ENCODE measurements at places on chromosomes 13 and 19.

GRCh38 chr13:48559638-48560320, 26.9 kb upstream of the RCBTB2 start:
- DNase-seq = no peak

- DNase-seq = no peak
Measured at GRCh38 chr13:54859827-54860226, 1831.2 kb downstream of the OLFM4 start.

DNA sequence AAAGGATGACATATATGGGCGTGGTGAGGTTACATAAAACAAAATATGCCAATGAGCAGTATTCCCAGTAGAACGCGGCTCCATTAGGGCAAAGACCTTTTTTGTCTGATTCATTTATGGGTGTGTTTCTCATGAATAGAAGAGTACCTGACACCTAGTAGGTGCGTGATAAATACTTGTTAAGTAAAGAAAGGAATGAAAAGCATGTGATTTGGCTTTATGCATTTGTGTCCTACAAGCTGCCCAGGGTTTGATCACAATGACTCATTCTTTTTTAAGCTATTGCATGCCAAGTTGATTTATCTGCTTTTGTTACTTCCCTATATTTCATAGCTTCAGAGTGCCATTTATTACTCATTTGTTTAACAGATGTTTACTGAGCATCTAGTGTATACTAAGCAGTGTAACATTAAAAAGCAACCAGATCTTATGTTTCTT, 19.1 kb upstream of the KCTD4 start:
- DNase-seq = no peak

GRCh38 chr13:62710787-62711186, 1295.1 kb upstream of the PCDH20 start:
- no peak for DNase-seq

DNA sequence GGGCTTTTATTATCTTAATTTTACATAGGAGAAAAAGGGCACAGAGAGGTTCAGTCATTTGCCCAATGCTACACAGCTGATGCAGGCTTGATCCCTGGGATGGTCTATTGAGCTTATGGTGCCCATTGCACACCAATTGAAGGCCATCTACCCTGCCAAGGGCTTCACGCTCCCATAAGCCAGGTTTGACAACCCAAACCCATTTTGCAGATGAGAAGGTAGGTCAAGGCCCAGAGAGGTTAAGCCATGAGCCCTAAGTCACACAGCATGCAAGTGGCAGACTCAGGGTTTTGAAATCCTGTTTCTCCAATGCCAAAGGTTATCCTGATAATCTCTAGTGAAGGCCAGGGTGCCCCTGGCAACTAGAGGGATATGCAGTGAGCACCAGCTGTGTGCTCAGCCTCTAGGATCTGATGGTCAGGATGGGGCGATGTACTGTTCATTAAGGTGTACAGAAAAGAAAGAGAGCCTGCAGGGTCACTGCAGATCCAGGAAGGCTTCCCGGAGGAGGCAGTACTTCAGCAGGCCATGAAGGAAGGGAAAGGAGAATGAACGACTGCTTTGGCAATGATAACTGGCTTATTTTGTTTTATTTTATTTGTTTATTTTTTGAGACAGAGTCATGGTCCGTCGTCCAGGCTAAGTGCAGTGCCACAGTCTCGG, 8.1 kb downstream of the CREB3L3 start:
- DNase-seq = no peak

- no peak for DNase-seq
Measured at GRCh38 chr19:51257471-51257870, 6.6 kb downstream of the SIGLECL1 start.
